ENCODE measurements at places on chromosomes 13 and 19. TPM values are rescaled to one million over a fixed set of nuclear protein-coding genes. Genes with fewer than 3 reads are reported as not detected.

BCL3 gene
- 85.2 TPM for total RNA-seq

ZNF132 gene
- 3.2 TPM for total RNA-seq

PSG6 gene
- not detected for total RNA-seq

ZNF560 gene
- not detected for total RNA-seq

CATSPERD gene
- not detected for total RNA-seq

SLC25A41 gene
- total RNA-seq: 0.32 TPM

CBLC gene
- total RNA-seq: not detected

ZNF441 gene
- 4.2 TPM for total RNA-seq

SIGLEC8 gene
- 0.18 TPM for total RNA-seq

DBP gene
- total RNA-seq: 7.3 TPM

ZSWIM9 gene
- total RNA-seq: 9.2 TPM

MFSD12 gene
- 94.1 TPM for total RNA-seq

Measured in activated T-helper 2 cell treated with anti-CD3 and anti-CD28 coated beads, Interferon-gamma antibody, Interleukin-2, Interleukin-4, amounts not matched to agents 10 μg/mL and 5 μg/mL and 100 μg/mL, durations not matched to agents 14 hours and 24 hours and 36 hours (primary cell).